ENCODE measurements at places on chromosomes 11 and 22. TPM values are rescaled to one million over a fixed set of nuclear protein-coding genes. Genes with fewer than 3 reads are reported as not detected.
A peak's percentile ranks its signal among the peaks of the same experiment; 100 is the strongest.

FGF4 gene
- not detected for total RNA-seq

- DNase-seq = peak; percentile 46
Observed at GRCh38 chr22:33909075-33909458, 11.2 kb downstream of the LARGE1 start.

DNA sequence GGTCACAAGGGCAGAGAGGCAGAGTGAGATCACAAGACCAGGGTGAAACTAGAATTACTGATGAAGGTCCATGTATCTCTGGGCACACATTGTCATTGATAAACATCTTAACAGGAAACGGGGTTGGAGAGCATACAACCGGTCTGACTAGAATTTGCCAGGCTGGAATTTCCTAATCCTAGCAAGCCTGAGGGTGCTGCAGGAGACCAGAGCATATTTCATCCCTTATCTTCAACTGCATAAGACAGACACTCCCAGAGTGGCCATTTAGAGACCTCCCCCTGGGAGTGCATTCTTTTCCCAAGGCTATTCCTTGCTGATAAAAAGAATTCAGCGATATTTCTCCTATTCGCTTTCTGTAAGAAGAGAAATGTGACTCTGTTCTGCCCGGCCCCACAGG lies 84.6 kb upstream of the IZUMO1R start:
- no peak for DNase-seq

RAB36 gene
- 6.1 TPM for total RNA-seq

DNA sequence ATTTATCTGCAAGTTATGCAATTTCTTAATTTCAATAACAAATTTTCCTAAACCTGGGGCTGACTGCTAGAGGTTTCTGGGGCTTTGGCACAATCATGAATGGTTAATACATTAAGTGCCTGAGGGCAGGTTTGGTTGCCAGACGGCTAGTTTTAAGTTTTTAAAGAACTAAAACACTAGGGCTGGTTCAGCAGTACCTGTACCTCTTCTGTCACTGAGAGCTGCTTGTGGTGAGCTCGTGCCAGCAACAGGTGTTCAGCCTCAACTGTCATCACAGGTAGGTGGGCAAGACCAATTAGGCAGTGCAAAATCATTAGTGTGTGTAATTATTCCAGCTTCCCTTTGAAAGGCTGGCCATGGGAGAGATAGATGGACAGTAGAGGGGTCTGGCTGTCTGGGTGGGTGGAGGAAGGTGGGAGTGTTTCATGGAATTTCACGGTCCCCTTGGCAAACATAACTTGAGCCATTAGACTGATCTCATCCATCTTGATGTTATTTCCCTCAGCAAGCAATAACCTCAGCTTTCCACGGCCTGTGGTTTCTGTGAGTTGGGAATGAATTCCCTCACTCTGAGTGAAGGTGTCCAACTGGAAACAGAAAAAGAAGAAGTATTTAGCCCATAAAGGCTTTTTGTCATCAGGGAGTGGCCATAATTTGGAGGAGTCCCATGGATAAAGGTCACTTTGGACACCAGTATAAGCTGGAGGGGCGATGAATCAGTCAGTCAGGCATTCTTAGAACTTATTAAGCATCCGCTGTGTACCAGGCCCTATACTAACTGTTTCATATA lies 114.8 kb downstream of the SNX19 start:
- no peak for DNase-seq

OR52J3 gene
- total RNA-seq = not detected

- no peak for DNase-seq
Observed at GRCh38 chr22:43798492-43798891, 13.6 kb downstream of the EFCAB6 start.

DNA sequence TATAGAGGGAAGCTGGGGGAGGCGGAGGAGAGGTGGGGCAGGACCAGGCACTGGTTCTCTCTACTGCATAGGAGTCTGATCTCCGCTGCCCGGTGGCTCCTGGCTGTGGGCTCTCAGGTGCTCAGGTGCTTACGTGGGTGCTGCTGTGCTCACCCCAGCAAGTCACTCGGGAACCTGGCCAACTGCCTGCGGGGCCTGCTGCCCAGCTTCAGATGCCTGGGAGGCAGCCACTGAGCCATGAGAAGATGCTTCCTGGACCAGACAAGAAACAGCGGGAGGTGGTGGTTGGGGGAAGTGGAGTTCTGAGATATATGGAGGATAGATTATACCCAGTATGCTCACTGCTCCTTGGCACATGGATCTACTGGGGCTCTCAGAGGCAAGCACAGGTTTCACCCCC lies 1303.4 kb downstream of the TBC1D22A start:
- no peak for DNase-seq

OR4D6 gene
- not detected for total RNA-seq
